ENCODE measurements at places on chromosomes 7 and 10. TPM values are rescaled to one million over a fixed set of nuclear protein-coding genes. Genes with fewer than 3 reads are reported as not detected.

DNA sequence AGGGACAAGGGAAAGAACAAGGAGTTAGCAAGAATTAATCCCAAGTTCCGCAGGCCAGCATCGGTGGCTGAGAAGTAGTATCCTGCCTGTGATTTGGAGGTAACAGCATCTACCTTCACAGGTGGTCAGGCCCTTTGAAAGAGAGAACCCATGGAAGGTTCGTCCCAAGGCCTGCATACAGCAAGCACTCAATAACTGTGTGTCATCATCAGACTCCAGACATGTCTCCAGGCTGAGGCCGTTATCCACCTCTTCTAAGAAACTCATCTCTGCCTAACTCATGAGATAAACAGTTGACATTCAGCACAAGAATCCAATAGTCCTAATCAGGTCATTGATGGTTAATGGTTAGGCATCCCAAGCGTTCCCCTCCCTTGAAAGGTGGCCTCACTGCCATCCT, 45.0 kb downstream of the CTBP2 start:
- DNase-seq: no peak

The CCL24 gene
- total RNA-seq: not detected

DNA sequence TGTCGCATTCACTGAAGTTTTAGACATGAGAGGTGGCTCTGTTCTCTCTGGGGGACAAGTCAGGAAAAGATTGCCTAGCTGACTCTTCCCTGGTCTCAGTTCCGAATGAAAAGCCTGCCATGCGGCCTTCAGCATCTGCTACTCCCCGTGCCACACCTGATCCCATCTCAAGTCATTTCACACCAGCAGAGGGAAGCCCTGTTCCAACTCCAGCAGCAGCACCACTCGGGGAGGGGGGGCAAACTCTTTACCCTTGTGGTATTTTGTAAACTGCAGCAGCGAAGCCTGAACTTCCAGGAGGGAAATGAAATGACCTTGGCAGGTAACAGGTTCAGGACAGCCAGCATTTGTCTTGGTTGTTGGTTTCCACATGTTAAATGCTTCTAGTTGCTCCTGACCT, 13.8 kb downstream of the LRRC4 start:
- DNase-seq: no peak

The CTAGE15 gene
- total RNA-seq: 1.3 TPM

- DNase-seq: no peak
Measured at GRCh38 chr10:76141376-76141775, 710.0 kb downstream of the LRMDA start.

GRCh38 chr7:37920849-37921805, 687 bp downstream of the EPDR1 start:
- DNase-seq: peak; percentile 48

DNA sequence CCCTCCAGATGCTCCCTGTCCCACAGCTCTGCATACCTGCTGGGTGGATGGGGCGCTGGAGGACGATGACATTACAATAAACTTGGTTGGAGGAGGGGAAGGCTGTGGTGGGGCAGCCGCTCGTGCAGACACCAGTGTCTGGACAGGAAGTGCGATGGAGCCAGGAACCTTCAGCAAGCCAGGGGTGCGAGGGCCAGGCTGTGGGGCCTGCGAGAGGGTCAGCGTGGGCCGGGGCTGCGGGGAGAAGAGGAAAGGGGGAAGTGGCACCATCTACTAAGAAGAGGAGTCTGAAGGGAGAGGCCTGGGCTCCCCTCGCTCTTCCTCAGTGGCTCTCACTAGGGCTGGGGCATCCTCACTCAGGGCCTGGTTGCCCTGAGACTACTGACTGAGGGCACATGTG, 6.4 kb downstream of the AP4M1 start:
- no peak for DNase-seq

DNA sequence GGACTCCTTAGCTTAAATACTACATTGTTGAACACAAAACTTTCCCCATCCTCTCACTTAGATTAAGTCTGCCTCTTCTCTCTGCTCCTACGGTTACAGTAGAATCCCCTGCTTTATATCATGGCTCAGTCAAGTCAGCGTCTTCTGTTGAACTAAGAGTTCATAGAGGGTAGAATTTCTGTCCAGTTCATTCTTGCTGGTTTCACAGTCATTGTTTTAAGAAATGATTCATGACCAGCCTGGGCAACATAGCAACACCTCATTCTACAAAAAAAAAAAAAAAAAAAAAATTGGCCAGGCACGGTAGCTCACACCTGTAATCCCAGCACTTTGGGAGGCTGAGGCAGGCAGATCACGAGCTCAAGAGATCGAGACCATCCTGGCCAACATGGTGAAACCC, 3.7 kb upstream of the ZFYVE27 start:
- DNase-seq: no peak

- DNase-seq: no peak
Measured at GRCh38 chr10:102327641-102328040, 67.9 kb upstream of the NFKB2 start.

DNA sequence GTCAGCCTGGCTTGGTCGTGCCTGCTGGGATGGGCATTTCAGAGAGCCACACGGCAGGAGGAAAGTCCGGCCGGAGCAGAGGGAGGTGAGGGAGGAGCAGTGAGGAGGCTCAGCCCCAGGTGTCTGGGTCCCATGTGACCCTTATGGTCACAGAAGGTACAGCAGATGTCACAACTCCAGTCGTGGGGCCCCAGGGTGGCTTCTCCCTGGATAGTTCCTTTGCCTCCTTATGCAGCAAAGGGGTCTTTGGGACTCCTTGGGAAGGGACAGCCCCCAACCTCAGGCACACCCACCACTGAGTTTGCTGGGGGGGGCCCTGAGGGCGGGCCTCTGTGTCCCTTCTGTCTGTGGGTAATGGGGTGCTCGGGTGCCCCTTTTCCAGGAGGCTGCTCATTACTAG, 19.6 kb upstream of the PRKAG2 start:
- no peak for DNase-seq

GRCh38 chr10:30817541-30817940, 188.0 kb upstream of the LYZL2 start:
- no peak for DNase-seq

- DNase-seq: no peak
Measured at GRCh38 chr10:82358486-82359099, 483.6 kb downstream of the NRG3 start.

GRCh38 chr7:129122751-129123509, 21.6 kb upstream of the TSPAN33 start:
- no peak for DNase-seq

The TRIP6 gene
- total RNA-seq: 14.6 TPM

GRCh38 chr10:31723106-31723750, 205.4 kb downstream of the ARHGAP12 start:
- no peak for DNase-seq
